CD4-positive, alpha-beta memory T cell (primary cell): ENCODE measurements at places on chromosomes 7 and 10. TPM values are rescaled to one million over a fixed set of nuclear protein-coding genes. Genes with fewer than 3 reads are reported as not detected.

- no peak overlapping the region for H3K4me3 ChIP-seq
- no peaks in the 10 kb centered on the region for H3K27me3 ChIP-seq
- no peak for DNase-seq
- no peaks in the 10 kb centered on the region for H3K36me3 ChIP-seq
Observed at GRCh38 chr10:3926675-3927525, 141.9 kb upstream of the KLF6 start.

DNA sequence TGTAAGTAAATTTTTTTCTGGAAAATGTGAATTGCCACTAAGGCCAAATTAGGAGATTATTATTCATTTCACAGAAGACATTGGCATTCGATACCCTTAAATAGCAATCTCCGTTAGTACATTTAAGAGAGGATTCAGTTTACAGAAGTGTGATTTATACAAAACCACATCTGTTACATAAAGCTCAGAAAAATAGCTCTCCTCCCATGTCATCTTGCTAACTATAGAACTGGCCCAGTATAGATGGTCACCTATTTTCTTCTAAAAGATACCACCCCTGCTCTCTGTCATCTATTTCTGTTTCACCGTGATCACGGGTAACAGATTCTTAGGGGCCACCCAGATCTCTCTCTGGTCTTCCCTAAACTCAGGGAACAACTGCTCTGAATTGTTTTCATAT lies 119.1 kb downstream of the HIP1 start:
- H3K27me3 ChIP-seq, result no peaks in the 10 kb centered on the region
- DNase-seq, result no peak
- no peak overlapping the region for H3K4me3 ChIP-seq
- H3K4me1 ChIP-seq, result peaks cover 27% of the 10 kb centered on the region
- H3K27ac ChIP-seq, result no peak overlapping the region

DNA sequence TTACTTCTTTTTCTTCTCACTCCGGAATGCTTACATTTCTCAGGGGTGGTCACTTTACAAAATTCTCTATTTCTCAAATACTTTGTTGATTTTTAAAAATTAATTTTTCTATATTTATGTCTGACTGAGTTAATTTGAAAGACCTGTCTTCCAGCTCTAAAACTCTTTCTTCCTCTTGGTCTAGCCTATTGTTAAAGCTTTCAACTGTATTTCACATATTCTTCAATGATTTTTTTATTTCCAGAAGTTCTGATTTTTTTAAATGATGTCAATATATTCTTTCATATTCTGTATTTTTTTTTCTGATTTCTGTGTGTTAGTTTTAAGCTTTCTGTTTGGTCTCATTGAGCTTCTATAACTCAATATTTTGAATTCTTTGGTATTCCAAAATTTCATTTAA lies 27.3 kb upstream of the AKR1C2 start:
- no peak overlapping the region for H3K27ac ChIP-seq
- H3K4me3 ChIP-seq, result no peak overlapping the region
- H3K36me3 ChIP-seq, result no peaks in the 10 kb centered on the region

DNA sequence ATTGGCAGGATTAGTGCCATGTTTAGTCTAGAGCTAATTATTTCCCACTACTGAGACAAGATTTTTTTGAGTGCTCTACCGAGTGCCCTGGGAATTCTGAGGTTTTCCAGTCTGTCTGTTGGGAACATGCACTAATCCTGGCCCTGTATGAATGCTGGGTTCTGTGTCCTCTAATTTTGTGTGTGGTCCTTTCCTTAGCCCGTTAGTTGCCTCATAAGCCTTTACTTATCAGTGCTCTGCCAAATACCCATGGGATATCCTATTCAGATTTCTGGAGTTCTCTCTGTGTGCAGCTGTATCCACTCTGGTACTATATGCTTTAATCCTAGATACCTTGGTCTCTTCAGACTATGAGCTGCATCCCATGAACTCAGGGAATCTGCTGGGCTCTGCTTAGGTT lies 13.1 kb downstream of the CSGALNACT2 start:
- H3K27me3 ChIP-seq, result no peaks in the 10 kb centered on the region
- peaks cover 43% of the 10 kb centered on the region for H3K4me1 ChIP-seq
- no peak overlapping the region for H3K27ac ChIP-seq
- DNase-seq, result no peak
- H3K4me3 ChIP-seq, result no peak overlapping the region
- no peaks in the 10 kb centered on the region for H3K36me3 ChIP-seq

Gene ACTR3C
- 17.8 TPM for total RNA-seq
